ENCODE measurements at places on chromosomes 5 and 9. TPM values are rescaled to one million over a fixed set of nuclear protein-coding genes. Genes with fewer than 3 reads are reported as not detected.

RAI14 gene
- 70.7 TPM for total RNA-seq

ESM1 gene
- 3.9 TPM for total RNA-seq

DNA sequence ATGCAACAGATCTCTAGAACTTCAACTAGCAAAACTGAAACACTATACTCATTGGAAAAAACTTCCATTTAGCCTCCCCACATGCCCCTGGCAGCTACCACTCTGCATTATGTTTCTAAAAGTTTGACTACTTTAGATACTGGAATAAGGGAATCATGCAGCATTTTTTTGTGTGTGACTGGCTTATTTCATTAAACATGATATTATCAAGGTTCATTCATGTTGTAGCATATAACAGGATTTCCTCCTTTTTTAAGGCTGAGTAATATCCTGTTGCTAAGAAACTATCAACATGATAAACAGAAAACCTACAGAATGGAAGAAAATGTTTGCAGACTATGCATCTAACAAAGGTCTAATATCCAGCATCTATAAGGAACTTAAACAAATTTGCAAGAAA is 597.9 kb downstream of the DMRTA1 start:
- DNase-seq: no peak

DNA sequence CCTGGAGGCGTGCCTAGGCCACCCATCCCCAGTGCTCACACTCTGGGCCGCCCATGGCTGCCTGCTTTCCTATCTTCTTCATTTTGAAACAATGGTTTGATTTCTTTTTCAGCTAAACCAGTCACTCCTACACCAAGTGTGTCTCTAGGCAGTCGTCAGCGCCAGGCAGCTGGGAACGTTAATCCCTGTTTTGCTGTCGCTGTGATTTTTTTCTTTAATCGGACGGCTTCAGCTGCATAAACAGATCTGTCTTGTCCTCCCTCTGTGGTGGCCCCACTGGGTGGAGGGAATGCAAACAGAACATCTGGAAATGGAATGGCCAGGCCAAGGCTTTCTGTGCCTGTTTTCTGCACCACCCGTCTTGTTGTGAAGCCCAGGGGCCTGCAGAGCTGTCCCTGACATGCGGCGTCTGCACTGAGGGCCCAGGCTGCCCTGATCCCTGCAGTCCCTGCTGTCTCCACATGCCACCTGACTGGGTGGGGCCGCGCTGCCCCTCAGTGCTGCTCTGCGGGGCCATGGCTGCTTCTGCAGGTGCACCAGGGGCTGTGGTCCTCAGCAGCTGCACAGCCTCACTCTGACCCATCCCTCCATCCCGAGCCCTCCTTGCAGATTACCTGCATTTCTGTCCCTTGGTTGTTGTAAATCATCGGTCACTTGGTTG is 51.5 kb downstream of the WNK2 start:
- DNase-seq: no peak

GRCh38 chr5:154110716-154111115 is 71.9 kb downstream of the MFAP3 start:
- DNase-seq: no peak
